ENCODE measurements at places on chromosomes 5 and 9. TPM values are rescaled to one million over a fixed set of nuclear protein-coding genes. Genes with fewer than 3 reads are reported as not detected.

CDH9 gene
- total RNA-seq = not detected

IL7R gene
- 1.3 TPM for total RNA-seq

CDH18 gene
- total RNA-seq = 0.61 TPM

GLRX gene
- 9.7 TPM for total RNA-seq

IFNA2 gene
- not detected for total RNA-seq

DPP7 gene
- 69.8 TPM for total RNA-seq

SLC6A19 gene
- total RNA-seq = not detected

NMUR2 gene
- not detected for total RNA-seq

DND1 gene
- not detected for total RNA-seq

ANGPTL2 gene
- 8.4 TPM for total RNA-seq

PDGFRB gene
- total RNA-seq = 0.97 TPM

WHRN gene
- under 0.01 TPM for total RNA-seq

FOXE1 gene
- not detected for total RNA-seq

ACOT12 gene
- not detected for total RNA-seq

PNPLA7 gene
- total RNA-seq = under 0.01 TPM

UBLCP1 gene
- total RNA-seq = 17.5 TPM

CD72 gene
- total RNA-seq = not detected

KCTD16 gene
- total RNA-seq = 0.61 TPM

ADCY2 gene
- not detected for total RNA-seq

SPINK14 gene
- not detected for total RNA-seq

EQTN gene
- not detected for total RNA-seq

PAPPA gene
- 1.8 TPM for total RNA-seq
